Activated CD8-positive, alpha-beta memory T cell treated with anti-CD3 and anti-CD28 coated beads for 1 hour (primary cell): ENCODE measurements at places on chromosomes 2 and 18.

DNA sequence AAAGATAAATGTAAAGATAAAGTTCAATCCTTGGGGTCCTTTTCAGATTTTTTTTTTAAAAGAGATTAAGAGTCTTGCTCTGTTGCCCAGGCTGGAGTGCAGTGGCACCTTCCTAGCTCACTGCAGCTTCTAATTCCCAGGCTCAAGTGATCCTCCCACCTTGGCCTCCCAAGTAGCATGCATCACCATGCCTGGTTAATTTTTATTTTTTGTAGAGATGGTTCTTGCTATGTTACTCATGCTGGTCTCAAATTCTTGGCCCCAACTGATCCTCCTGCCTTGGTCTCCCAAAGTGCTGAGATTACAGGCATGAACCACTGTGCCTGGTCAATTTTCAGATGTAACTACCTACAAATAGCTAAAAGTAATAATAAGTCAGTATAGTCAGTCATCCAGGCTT, 21.1 kb downstream of the NFE2L2 start:
- no peak for DNase-seq

- no peak for DNase-seq
Observed at GRCh38 chr18:58241877-58242276, 197.9 kb downstream of the NEDD4L start.

GRCh38 chr2:49687918-49688317, 533.6 kb upstream of the FSHR start:
- DNase-seq = no peak

DNA sequence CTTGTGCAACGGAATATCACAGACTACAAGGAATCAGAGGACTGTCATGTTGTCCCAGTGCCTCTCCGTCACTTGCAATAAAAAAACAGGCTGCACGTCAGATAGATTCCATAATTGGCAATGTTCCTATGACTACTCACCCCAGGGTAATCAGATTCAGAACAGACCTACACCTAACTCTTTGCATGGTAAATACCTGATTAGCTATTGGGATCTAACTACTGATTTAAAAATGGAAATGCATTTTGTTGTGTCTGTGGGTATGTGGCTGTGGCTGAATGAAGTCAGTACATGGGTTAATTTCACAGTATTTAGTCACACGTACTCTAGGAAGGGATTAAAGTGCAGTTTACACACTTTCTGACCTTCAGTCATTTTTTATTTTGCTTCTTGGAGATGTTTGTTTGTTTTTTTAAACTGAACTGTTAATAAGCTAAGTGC, 91.7 kb downstream of the SCN3A start:
- DNase-seq = no peak

DNA sequence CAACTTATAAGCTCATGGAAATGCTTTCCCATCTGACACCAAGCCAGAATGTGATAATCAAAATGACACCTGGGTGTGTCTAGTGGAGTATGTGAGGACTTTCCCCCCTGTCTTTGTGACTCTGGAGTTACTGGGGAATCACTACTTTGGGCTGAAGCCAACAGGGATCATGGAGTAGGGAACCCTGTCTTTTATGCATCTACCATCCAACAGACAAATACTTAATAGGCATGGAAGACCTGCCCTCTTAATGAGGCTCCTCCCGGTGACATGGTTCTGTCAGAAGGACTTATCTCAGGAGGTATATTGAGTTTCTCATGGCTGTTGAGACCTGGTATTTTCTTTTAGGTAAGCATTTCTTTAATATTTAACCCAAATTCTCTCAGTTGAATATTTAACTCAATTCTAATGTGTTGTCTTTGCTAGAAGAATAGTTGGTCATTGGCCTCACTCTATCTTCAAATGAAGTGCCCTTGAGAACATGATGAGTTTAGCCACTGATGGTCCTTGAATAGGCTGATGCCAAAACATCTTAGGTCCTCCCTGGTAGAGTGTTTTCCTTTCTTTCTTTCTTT, 42.1 kb downstream of the TGIF1 start:
- no peak for DNase-seq

GRCh38 chr18:48857023-48857694, 93.6 kb downstream of the SMAD7 start:
- DNase-seq = no peak

GRCh38 chr18:11839556-11839955, 11.7 kb upstream of the CHMP1B start:
- no peak for DNase-seq

GRCh38 chr18:36503477-36503876, 206.0 kb downstream of the FHOD3 start:
- no peak for DNase-seq

DNA sequence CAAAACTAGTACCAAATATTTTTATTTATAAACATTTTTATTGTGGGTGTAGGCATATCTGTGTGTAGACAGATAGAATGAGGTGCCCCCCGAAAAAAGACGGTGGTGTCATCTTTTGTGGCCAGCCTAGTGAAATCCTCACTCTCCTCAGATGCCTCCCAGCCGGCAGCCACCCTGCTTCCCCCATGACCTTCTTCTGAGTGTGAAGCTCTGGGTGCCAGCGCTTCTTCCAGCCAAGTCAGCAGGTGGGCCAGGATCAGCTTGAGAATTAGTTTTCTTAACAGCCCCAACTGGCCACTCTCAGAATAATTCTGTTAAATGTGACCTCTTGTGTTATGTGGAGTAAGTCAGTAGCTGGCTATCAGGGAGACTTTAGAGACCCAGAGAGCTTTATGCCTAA, 229.6 kb upstream of the FOSL2 start:
- no peak for DNase-seq

DNA sequence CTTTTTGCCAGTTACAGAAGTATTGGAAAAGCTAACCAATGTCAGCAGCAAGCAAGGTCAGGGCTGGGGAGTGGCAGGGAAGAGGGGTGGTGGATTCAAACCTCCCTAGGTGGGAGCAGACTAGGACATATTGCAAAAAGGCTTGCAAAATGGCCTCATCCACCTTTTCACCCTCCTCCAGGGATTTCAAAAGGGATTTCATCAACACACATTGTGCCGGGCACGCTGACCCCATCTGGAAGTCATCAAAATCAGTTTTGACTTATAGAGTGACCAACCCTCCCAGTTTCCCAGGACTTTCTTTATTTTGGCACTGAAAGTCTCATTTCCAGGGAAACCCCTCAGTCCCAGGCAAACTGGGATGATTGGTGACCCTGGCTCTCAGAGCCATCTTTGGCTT, 94.7 kb downstream of the BIN1 start:
- DNase-seq = no peak

GRCh38 chr2:50749216-50749615, 282.7 kb downstream of the NRXN1 start:
- no peak for DNase-seq

DNA sequence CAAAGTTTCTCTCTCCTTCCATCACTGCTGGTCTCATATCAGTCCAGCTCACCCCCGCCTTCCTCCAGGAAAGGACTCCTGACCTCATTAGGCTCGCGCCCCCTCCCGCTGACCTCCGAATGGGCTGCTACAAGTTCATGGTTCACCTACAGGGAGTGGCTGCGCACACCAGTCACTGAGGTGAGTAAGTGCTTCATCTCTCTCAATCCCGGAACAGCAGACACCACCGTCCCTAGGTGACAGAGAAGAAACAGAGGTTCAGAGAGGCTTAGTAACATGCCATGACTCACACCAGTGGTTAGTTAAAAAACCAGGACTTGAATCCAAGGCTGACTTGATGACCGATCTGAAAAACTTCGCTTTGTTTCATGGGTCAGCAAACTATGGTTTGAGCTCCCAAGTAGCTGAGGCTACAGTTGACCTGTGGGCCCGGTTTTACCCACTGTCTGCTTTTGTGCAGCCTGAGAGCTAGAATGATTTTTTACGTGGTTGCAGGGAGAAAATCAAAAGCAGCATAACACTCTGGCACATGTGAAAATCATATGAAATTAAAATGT, 42.0 kb downstream of the ZFP36L2 start:
- DNase-seq = no peak

DNA sequence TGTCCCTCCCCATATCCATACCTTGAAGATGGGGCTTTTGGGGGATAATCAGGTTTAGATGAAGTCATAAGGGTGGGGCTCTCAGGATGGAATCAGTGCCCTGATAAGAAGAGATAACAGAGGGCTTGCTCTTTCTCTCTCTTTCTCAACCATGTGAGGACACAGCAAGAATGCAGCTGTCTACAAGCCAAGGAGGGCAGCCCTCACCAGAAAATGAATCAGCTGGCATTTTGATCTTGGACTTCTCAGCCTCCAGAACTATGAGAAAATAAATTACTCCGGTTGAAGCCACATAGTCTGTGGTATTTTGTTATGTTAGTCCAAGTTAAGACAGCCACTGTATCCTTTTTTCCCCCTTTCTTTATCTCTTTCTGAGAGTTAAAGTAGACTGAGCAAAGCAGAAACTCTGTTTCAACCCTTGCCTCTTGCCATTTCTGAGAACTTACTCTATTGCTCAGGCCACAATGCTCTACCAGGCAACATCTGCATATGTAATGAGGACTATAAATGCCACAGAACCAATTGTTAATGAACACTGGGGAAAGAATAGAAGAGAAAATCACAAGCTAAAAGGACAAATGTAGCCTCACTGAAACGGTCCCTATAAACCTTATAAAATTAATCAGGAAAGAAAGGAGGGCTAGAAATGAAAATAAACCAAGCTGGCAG, 56.9 kb downstream of the SRBD1 start:
- no peak for DNase-seq

DNA sequence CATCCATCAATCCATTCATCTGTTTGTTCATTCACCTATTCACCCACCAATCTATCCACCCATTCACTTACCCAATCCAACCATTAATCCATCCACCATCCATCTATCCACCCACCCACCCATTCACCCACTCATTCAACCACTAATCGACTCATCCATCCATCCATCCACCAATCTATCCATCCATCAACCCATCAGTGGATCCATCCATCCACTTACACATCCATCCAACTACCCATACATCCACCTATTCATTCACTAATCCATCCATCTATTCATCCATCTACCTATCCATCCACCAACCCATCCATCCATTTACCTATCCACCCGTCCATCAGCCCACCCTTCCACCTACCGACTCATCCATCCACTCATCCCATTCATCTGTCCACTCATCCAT, 11.3 kb downstream of the MYO7B start:
- DNase-seq = no peak

GRCh38 chr2:190202604-190203003, 117.0 kb downstream of the HIBCH start:
- no peak for DNase-seq

GRCh38 chr2:40098786-40099470, 319.9 kb upstream of the THUMPD2 start:
- DNase-seq = no peak

DNA sequence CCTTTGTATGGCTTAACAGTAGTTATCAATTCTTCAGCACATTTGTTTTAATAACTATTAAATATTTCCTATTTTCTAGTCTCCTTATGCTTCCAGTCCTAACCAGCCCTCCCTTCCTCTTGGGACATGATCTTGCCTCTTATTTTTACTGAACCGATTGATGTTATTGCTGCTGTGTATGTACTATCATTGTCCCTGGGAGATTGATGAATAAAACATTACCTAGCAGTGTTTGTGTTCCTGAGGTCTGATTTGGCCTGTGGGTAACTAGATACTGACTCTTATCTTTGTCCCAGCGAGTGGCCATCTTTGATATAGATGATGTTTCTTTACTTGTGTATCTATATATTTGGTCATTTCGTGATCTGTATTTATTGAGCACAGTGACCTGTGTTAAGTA, 192.9 kb downstream of the BABAM2 start:
- no peak for DNase-seq

DNA sequence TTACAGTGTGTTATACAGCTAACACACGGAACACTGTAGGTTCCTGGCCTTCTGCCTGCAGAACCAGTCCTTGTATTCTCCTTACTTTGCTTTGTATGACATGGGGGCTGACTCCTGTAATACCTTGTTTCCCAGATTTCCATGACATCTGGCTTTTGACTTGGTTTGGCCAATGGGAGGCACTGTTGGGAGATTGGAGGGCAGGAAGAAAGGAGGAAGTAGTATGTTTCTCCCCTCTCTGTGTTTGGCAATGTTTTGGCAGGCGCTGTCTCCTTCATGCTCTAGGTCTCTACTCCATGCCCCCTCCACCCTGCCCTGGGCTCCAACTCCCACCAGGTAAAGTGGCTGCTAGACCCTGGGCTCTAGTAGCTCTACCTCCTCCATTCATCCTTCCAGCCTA, 331.1 kb upstream of the SLC14A2 start:
- DNase-seq = no peak

DNA sequence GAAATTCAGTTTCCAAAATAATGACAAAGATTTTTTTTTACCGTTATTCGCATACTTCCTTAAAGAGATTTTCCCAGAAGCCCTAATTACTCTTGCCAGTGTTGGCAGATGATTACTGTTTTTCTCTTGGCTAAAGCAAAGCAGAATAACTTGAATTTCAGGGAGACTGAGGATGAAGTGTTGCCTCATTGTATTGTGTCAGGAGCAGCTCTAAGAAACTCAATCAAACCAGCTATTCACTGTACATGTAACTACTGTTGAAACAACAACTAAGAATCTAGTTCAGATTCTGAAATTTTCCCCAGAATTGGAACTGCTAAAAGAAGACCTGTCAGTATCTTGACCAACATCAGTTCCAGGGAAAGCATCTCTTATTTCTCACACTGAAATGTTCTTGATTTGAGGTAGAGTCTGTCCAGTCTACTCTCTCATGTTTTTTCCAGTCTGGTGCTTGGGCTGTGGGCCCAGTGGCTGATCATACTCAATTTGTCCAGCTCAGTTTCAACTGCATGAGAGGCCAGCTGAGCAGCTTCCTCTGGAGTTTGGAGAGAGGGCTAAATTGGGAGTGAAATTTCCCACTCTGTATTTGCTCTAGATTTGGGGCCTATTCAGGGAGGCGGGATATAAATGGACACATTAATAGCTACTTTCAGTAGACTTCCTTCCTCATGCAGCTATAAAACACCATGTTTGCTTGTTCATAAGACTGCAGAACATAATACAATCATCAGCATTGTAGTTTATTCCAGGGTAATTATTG, 78.5 kb downstream of the PPP1R1C start:
- no peak for DNase-seq

DNA sequence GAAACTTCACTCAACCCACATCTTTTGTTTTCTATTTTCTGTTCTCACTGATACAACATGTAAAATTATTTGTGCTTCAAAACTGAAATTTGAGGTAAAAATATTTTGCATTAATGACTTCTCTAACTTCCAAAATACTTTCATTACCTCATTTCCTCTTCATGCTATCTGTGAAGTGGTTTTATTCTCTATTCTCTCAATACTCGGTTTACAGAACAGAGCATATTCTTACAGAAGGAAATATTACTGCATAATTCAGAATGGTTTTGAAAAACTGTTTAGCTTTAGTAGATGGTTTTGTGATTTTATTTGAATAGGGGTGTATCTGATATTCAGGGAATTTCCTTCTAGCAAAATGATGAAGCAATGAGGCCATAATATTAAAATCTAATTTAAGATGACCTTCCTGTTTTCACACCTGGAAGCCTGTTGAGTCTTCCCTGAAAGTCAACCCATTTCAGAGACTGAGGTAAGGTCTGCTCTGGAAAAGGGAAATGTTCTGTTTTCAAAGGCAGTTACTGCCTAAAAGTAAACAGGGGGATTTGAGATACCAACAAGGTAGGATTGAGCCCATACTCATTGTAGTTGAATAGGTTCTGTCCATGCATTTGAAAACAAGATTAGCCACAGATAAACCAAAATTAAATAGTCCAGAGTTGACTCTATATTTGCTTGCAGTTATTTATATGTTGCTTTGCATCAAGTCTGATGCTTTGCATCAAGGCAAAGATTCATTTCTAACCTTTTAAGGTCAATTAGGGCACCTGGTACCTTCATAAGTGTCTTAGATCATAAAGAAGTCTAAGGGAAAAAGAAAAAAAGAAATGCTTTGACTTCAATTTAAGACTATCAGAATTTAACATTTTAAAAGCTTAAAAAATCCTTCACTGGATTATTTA, 50.8 kb upstream of the PEX13 start:
- DNase-seq = no peak

- no peak for DNase-seq
Observed at GRCh38 chr2:47014564-47015051, 99.0 kb upstream of the MCFD2 start.
